ENCODE measurements at places on chromosomes 12 and 14.

DNA sequence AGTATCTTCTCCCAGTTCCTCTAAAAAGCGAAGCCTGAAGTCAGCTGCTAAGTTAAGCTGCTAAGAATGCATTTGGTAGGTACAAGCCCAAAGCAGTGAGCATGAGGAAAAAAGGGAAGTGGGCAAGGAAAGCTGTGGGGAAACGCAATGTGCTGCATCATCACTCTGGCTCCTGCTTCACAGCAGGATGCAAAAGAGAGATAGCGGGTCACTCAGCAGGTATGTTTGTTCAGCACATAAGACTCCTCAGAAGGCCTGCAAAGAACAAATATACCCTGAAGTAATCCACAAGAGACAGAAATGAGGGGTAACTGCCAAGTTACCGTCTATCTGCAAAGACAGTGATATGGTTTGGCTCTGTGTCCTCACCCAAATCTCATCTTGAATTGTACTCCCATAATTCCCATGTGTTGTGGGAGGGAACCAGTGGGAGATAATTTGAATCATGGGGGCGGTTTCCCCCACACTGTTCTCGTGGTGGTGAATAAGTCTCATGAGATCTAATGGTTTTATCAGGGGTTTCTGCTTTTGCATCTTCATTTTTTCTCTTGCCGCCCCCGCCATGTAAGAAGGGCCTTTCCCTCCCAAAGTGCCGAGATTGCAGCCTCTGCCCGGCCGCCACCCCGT lies 127.4 kb upstream of the EGLN3 start:
- no peak for DNase-seq

DNA sequence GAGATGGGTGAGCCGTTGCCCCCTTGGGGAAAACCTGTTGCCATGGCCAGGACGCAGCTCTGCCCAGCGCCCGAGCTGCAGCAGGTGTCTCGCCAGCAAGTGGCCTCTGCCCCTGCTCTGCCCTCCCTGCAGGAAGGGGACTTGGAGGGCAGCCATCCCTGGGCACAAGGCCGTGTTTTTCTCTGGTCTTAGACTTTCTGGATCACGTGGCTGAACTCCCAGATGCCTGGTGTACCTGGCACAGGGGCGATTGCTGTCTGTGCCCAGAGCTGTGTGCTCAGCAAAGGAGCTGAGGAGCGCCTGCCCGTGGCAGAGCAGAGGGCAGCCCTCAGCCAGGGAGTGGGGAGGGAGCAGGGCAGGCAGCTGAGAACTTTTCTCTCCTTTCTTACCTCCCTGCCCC lies 38.0 kb downstream of the TMEM63C start:
- no peak for DNase-seq

DNA sequence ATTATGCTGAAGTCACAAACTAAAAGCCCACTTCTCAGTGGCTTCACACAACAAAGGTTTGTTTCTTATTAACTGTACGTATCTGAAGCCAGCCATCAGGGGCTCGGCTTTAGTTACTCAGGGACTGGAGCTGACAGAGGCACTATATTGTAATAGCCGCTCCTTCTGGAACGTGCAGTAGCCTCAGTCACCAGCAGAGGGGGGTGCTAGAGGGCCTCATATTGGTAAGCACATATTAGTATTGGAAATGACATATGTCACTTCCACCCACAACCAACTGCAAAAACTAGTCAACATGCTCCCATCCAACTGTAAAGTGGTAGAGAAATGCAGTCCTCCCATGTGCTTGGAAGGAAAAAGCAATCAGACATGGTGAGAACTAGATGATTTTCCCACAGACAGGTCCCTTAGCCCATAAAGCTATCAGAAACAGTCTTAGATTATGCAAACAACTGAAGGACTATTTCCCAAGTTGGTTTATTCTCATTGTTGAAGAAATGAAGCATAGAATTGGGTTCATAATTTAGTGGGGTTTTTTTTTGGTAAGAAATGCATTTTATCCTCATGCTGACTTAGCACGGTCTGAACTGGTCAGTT lies 183.6 kb upstream of the G2E3 start:
- peak; percentile 67 for DNase-seq

DNA sequence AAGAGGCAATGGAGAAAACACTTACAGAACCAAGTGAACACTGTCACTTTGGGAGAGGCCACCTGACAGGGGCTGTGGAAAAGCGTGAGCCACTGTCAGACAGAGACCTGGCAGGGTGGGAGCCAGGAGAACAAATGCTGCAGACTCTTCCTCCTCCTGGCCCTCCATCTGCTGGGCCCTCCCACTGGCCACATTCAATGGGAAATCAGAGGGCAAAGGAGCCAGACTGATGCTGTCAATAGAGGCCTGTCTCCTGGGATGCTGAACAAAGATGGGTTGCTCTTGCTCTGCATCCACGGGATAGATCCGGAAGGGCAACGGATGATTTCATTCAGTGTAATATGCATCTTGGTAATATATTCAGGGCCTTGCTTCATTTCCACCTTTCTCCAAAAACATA lies 44.9 kb upstream of the BCAT1 start:
- DNase-seq, result no peak

- DNase-seq, result no peak
Observed at GRCh38 chr14:20387576-20387975, 25.7 kb downstream of the TEP1 start.

DNA sequence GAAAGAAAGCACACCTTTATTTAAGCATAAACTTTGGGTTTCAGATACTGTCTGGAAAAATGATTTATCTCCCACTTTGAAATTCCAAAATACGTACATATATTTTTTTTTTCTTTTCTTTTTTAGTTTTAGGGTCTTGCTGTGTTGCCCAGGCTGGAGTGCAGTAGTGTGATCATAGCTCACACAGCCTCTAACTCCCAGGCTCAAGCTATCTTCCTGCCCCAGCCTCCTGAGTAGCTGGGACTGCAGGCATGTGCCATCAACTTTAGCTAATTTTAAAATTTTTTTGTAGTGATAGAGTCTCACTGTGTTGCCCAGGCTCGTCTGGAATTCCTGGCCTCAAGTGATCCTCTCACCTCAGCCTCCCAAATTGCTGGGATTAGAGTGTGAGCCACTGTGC lies 45.9 kb upstream of the PAPLN start:
- no peak for DNase-seq

GRCh38 chr12:54358191-54358944 lies 5.9 kb downstream of the GPR84 start:
- peak; percentile 76 for DNase-seq

DNA sequence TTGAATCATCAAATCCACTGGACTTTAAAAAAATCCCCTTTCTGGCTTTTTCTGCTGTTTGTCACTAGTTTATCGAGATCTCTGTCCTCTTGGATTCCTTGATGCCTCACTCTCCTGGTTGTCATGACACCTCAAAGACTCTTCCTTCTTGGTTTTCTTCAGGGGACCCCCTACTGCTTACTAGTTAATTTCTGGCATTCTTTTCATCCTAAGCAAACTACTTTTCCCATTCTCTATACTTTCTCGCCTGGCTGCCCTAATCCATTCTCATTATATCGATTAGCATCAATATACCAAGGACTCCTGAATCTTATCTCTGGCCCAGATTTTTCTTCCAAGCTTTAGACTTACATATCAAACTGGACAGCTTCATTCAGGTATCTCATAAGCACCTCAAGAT lies 98.6 kb downstream of the NEDD1 start:
- DNase-seq, result no peak

DNA sequence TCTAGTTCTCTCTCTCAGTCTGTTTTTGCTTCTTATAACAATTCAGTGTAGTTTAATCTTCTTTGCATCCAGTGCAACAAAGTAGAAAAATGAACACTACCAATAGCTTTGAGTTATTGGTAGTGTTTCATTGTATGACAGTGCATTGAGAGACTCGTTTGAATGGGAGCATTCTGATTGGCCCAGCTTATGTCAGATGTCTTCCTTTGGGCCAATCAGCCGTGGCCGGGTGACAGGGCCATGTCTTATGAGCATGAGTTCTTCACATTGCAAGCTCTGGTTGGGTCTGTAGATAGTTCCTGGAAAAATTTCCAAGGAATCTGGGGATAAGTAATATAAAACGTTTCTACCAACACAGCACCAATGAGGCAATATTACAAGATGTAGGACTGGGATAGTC lies 36.5 kb downstream of the GYS2 start:
- no peak for DNase-seq

DNA sequence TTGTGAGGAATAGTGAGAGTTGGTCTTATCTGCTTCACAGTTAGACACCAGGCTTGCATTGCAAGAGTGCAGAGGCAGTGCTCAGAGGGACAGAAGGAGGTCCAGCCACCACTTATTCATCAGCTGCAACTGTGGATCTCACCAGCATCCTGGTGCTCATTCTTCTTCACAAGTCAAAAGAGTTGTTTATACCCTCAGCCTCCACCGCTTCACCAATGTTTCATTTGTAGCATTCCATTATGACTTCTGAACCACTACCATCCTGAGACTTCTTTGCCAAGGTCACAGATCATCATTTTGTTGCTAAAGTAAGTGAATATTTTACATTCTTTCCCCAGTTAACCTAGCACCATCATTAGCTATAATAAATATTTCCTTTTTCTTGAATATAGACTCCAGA lies 230.5 kb upstream of the KITLG start:
- DNase-seq, result no peak
